ENCODE measurements at places on chromosomes 3 and 15. TPM values are rescaled to one million over a fixed set of nuclear protein-coding genes. Genes with fewer than 3 reads are reported as not detected.

PRKCD gene
- 32.2 TPM for total RNA-seq

OR4F15 gene
- not detected for total RNA-seq

SLC6A11 gene
- total RNA-seq: 0.25 TPM

TMEM42 gene
- total RNA-seq: 10.8 TPM

KIF7 gene
- 7.9 TPM for total RNA-seq

IL17RB gene
- not detected for total RNA-seq

DNA sequence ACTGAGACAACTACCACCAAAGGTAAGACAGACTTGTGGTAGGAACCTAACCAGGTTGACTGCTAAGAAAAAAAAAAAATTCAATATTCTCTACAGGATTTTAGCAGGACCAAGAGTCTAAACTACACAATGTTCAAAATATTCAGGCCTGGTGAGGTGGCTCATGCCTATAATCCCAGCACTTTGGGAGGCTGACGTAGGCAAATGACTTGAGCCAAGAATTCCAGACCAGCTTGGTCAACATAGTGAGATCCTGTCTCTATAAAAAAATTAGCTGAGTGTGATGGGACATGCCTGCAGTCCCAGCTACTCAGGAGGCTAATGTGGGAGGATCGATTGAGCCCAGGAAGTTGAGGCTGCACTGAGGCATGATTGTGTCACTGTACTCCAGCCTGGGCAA, 341.6 kb upstream of the WNT5A start:
- no peaks in the 10 kb centered on the region for H3K27me3 ChIP-seq
- H3K4me3 ChIP-seq: no peak overlapping the region
- H3K27ac ChIP-seq: no peak overlapping the region
- DNase-seq: no peak
- no peaks in the 10 kb centered on the region for H3K4me1 ChIP-seq
- H3K36me3 ChIP-seq: no peaks in the 10 kb centered on the region

GRCh38 chr15:35737441-35737840, 191.5 kb upstream of the DPH6 start:
- no peak for DNase-seq
- no peaks in the 10 kb centered on the region for H3K27me3 ChIP-seq
- H3K36me3 ChIP-seq: no peaks in the 10 kb centered on the region
- no peak overlapping the region for H3K4me3 ChIP-seq
- no peak overlapping the region for H3K27ac ChIP-seq

DNA sequence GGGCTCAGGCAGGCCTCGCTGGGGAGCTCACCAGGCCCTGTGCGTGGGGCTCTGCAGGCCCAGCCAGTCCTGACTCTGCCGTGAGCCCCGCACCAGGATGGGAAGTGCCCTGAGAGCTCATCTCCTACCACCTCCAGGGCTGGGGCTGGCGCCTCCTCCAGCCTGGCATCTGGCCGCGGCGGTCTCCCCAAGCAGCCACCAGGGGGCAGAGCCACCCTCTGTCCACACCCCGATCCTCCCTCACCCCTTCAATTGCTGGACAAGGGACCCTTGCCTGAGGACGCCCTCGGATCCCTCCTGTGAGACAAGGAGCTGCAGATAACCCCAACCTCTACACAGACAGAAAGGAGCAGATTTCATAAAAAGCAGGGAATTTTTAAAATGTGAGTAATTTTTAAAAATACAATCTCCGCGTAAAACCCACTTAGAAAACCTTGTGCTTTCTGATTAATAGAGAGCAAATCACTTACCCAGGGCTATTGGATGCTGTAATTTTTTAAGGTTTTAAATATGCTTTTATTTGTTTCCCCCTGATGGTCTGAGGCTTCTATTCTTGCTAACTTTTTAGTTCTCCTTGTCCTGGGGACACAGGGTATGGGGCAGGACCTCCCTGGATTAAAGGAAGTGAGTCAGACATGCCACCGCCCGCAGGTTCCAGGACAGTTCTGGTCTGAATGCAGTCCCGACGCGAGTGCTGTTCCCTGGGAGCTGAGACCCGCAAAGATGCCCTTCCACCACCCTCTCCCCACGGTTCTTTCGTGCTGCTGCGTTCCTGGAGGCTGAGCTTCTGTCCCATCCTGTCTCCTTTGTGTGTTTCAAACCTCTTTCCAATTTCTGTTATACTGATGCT, 52.3 kb upstream of the CHRNA7 start:
- no peaks in the 10 kb centered on the region for H3K27me3 ChIP-seq
- H3K27ac ChIP-seq: no peak overlapping the region
- H3K4me1 ChIP-seq: peaks cover 7% of the 10 kb centered on the region
- no peaks in the 10 kb centered on the region for H3K36me3 ChIP-seq

- no peaks in the 10 kb centered on the region for H3K36me3 ChIP-seq
- H3K27ac ChIP-seq: no peak overlapping the region
- H3K27me3 ChIP-seq: no peaks in the 10 kb centered on the region
- H3K4me3 ChIP-seq: no peak overlapping the region
- no peaks in the 10 kb centered on the region for H3K4me1 ChIP-seq
- no peak for DNase-seq
Observed at GRCh38 chr3:19543212-19543841, 390.7 kb downstream of the EFHB start.

- H3K36me3 ChIP-seq: no peaks in the 10 kb centered on the region
- no peak overlapping the region for H3K27ac ChIP-seq
- no peak overlapping the region for H3K4me3 ChIP-seq
- H3K27me3 ChIP-seq: no peaks in the 10 kb centered on the region
- no peak for DNase-seq
- no peaks in the 10 kb centered on the region for H3K4me1 ChIP-seq
Observed at GRCh38 chr15:40543631-40544294, 21.1 kb downstream of the CCDC32 start.

DNA sequence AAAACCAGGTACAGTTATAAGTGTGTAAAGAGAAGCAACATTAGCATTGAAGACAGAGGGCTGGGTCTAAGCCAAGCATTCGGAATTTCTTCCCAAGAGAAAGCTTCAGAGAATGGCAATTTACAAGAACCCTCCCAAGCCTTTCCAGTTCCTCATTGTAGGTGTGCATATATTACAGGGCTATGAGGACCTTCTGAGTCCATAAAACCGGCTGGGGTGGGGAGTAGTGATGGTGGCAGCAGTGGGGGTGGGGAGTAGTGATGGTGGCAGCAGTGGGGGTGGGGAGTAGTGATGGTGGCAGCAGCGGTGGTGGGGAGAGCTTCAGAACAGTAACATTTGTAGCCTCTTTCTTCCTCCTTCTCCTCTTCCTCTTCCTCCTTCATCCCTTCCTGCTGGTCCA, 368.7 kb upstream of the UMPS start:
- H3K4me3 ChIP-seq: no peak overlapping the region
- H3K36me3 ChIP-seq: no peaks in the 10 kb centered on the region
- H3K4me1 ChIP-seq: no peaks in the 10 kb centered on the region
- H3K27me3 ChIP-seq: no peaks in the 10 kb centered on the region
- no peak for DNase-seq
- no peak overlapping the region for H3K27ac ChIP-seq

All from vagina (tissue), 2 donors.